ENCODE measurements at places on chromosomes 13 and 19.

GRCh38 chr19:40521276-40521675 is 54.5 kb downstream of the SPTBN4 start:
- peak; percentile 6 for DNase-seq

GRCh38 chr13:53499576-53500133 is 471.0 kb downstream of the OLFM4 start:
- no peak for DNase-seq

- no peak for DNase-seq
Measured at GRCh38 chr13:36528105-36528504, 95.8 kb downstream of the CCNA1 start.

DNA sequence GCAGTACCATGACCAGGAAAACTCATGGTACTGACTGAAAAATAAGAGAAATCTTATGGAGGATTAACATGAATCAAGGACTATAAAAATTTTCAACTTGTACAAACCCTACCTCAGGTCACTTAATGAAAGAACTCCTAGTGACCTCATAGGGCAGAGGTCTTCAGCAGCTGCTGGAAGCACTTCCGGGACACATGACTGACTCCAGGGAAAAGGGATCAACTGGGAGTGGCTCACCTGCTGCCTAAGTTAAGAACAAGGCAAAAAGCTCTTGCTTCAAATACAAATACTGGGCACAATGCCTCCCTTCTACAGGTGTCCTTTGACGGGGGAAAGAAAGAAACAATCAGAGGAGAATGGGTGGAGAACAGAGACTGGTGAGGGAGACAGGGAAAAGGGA is 18.6 kb downstream of the DOCK9 start:
- no peak for DNase-seq

- no peak for DNase-seq
Measured at GRCh38 chr19:53823380-53824120, 564 bp downstream of the NLRP12 start.

DNA sequence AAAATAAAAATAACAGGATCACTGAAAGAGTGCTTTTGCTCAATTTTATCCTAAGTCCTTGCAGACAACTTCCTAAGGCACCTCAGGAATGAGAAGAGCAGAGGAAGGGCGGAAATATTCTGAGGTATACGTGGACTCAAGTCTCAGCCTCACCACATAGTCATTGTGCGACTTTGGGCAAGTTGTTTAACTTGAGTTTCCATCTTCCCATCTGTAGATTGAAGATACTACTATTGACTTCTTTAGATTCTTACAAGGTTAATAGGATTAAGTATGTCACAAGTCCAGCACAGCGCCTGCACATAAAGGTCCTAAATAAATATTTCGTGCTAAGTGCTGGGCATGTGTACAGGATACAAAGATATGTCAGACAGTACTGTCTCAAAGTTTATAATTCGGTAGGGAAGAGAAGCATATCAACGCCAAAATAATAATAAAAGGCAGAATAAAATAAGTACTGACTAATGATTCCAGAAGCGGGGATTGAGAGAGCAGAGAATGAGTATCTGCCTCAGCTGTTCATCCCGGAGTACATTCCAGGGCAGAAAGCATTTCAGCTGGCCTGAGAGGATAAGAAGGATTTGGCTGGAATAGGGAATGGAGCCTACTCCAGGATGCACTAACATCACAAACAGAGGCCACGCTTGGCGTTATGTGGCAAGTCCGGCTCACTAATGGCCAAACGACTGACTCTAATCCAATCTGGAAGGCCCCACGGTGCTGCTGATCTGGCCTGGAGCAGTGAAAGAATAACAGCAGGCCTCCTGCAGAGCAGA is 139.7 kb downstream of the FLT1 start:
- DNase-seq = no peak

- DNase-seq = no peak
Measured at GRCh38 chr13:30634838-30635237, 17.1 kb downstream of the USPL1 start.

DNA sequence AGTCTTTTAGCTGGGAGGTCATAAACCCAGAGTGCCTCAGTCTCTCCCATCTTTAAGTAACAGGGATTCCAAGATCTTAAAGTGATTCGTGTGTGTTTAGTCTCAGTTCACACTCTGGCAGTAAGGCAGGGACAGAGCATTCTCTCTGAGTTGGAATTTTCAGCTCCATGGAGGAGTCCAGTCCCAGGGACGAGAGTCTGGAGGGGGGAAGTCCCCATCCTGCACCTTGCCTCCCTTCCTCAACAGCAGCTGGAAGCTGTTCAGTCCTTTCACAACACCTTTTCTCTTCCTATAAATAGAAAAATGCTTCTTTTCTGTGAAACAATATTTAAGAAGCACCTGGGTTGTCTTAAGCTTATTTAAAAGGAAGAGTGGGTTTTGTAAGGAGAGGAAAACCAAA is 82.0 kb downstream of the KLF5 start:
- no peak for DNase-seq

DNA sequence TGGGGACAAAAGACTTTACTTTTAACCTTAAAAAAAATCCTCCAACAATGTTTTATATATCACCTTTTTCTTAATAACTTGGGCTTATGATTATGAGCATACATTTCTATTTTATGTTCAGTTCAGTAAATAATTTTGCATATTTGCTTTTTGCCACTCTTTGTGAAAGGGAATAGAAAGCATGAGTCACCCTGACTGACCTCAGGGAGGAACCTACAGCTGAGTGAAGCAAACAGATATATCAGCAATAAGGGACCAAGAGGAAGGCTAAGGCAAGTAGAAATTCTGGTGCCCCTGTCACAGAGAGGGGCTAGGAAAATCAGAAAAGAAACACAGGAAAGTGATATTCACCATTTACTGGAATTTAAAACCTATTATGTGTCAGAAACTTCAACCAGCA is 37.2 kb upstream of the SOHLH2 start:
- DNase-seq = no peak

DNA sequence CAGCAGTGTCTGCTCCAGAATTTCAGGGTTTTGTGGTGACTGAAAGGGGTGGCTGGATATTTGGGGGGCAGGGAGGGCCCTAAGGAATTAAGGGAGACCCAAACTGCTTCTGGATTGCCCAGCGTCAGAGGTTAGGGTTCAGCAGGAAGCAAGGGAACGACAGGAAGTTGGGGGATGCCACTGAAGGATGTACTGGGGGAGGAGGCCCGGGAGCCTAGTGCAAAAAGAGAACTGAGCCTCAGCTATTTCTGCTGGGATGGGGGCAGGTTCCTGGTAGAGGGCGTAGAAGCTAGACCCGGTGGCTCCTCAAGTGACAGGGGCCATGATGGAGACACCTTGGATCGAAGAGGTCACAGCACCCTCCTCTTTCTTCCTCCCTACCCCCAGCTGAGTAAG is 1.1 kb downstream of the CYP2S1 start:
- DNase-seq = no peak

- no peak for DNase-seq
Measured at GRCh38 chr19:15123900-15124299, 16.7 kb downstream of the SYDE1 start.

GRCh38 chr19:18156841-18157464 is 4.0 kb downstream of the PIK3R2 start:
- no peak for DNase-seq

DNA sequence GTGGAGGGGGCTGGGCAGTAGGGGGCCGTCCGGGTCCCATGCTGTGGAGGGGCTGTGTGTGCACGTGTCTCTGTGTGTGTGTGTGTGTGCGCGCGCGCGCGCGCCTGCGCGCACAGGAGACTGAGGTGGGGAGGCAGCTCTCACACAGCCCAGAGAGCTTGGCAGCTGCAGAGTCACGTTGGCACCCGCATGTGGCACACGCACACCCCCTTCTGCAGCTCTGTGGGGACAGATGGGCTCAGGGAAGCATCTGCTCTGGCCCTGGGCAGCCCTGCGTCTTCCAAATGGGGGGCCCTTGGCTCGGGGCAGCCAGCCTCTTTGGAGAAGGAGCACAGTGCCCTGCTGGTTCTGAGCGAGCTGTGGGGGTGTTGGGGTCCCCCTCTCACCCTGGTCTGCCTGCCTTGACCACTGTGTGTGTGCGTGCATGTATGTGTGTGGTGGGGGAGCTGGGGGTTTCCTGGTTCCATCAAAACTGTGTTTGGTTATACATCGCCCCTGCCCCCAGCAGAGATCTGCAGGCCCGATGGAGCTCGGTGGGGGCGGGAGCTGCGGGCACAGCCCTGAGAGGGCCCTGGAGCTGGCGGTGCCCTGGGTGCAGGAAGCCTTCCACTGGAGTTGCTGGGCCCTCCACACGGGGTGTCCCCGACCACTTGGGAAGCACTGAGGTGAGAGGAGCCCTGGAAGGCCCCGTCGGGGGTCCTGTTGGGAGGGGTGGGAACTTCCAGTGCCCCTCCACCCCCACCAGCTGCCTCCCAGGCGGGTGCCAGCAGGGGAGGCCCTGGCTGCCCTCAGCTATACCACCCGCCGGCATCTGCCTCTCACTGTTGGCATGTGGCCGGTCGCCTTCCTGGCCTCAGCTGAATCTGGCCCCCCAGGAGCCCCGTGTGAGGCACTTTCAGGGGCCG is 67.1 kb downstream of the KDM4B start:
- DNase-seq = no peak

- DNase-seq = no peak
Measured at GRCh38 chr13:68675209-68675608, 1432.4 kb upstream of the ATXN8OS start.

GRCh38 chr19:14514215-14514863 is 3.9 kb downstream of the DNAJB1 start:
- DNase-seq = no peak

DNA sequence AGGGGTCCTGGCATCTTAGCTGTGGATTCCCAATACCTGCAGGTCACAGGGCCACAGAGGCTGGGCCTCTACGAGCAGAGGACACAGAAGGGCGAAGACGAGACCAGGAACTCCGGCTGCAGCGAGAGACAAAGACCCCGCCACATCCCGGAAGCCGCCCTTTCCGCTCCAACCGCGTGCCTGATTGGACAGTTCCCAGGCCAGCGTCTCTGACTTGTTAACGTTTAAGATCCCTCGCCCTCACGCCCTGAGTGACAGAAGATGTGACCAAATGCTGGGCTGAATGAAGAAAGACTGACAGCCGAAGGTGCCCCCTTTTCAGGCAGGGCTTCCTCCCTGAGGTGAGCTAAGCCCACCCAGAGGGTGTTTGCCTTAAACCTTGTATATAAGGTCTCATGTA is at the start of gene ZNF98:
Gene ZNF98 (minus strand): TSS at position 136 of the 400 bp plus-strand sequence. CDS start 122 bp downstream, at position 14.
- DNase-seq = no peak

GRCh38 chr19:18392926-18393325 is 4.5 kb downstream of the LRRC25 start:
- no peak for DNase-seq

- DNase-seq = no peak
Measured at GRCh38 chr13:45704854-45705695, 3.0 kb downstream of the CBY2 start.

GRCh38 chr13:28001049-28001448 is 12.6 kb upstream of the URAD start:
- no peak for DNase-seq

GRCh38 chr13:68690567-68690966 is 1417.1 kb upstream of the ATXN8OS start:
- no peak for DNase-seq

DNA sequence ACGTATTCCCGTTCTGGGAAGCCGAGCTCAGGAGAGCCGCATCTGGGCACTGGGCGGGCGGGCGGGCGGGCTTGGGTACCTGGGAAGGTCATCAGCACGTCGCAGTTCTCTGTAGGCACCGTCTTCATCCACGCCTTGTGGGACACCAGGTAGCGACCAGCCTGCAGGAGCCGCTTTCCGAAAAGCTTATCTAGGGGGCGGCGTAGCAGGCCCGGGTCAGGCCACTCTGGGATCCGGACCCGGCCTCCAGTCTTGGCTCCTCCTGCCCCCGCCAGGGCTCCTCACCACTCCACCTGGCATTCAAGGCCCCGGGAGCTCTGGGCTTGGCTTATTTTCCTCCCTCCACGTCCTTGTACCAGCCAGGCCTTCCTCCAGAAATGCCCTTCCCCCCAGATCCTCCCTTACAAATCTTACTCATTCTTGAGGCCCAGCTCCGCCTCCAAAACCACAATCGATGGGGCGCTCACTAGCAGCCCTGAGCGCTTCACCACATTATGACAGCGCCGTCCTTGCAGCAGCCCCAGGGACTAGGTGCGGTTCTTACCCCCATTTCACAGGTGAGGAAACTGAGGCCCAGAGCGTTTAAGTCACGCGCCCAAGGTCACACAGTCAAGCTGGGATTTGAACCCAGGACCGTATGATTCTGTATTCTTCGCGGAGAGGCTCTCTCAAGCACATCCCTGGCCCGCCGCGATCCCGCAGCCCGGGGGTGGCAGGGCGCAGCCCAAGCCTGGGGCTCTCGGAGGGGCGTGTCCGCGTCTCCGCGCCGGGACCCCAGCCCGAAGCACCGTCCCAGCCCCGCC is 843 bp downstream of the ANO8 start:
- DNase-seq = peak; percentile 66

Measured in AML-193 (cell line).